Stimulated activated CD4-positive, alpha-beta T cell treated with anti-CD3 and anti-CD28 coated beads, TNF-alpha, amount 100 ng/mL, for 4 hours (primary cell): ENCODE measurements at places on chromosomes 2 and 18.

- DNase-seq, result no peak
Observed at GRCh38 chr2:36783246-36783645, 86.7 kb downstream of the VIT start.

GRCh38 chr2:96389736-96390135 is 54.2 kb downstream of the NCAPH start:
- no peak for DNase-seq

GRCh38 chr2:195768431-195768830 is 111.4 kb downstream of the SLC39A10 start:
- DNase-seq, result no peak

DNA sequence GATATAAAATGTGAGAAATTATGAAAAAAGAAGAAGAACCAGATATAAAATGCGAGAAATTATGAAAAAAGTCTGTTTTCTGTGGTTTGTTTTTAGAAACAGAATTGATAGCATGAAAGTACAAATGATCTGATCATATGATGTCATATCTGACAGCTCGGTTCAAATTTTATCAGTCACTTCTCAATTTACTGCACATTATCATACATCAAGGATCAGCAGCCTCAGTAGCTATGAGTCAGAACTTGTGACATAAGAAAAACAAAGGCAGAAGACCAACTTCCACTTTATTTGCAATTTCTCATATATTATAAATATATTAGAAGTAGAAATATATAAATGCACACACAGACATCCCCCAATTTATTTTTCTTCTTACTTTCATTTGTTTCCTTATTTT is 634.0 kb downstream of the LRP1B start:
- no peak for DNase-seq

DNA sequence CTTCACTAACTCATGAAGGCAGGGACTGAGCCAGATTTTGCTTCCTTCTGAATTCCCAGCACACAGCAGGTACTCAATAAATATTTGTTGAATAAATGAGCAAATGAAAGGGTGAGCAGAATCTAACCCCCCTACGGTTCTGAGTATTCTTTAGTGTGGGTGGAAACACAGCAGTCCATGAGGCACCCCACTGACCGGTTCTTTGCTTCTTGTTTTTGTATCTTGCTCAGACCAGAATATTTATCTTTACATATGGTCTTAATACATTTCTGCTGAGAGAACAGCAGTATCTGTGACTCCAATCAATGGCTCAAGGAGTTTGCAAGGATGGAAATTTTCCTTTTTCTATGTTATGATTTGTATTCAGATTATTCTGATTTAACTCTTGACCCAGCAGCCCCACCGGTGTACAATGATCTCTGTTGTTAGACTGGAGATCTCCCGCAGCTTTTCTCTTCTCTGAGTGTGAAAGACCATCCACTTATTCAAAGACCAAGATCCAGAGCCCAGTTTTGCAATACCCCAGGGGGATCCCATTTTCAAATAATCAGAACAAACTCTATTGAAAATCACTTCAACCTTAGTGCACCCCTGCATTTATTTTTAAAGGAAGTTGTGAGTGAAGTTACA is 506.5 kb upstream of the TNP1 start:
- DNase-seq, result no peak

DNA sequence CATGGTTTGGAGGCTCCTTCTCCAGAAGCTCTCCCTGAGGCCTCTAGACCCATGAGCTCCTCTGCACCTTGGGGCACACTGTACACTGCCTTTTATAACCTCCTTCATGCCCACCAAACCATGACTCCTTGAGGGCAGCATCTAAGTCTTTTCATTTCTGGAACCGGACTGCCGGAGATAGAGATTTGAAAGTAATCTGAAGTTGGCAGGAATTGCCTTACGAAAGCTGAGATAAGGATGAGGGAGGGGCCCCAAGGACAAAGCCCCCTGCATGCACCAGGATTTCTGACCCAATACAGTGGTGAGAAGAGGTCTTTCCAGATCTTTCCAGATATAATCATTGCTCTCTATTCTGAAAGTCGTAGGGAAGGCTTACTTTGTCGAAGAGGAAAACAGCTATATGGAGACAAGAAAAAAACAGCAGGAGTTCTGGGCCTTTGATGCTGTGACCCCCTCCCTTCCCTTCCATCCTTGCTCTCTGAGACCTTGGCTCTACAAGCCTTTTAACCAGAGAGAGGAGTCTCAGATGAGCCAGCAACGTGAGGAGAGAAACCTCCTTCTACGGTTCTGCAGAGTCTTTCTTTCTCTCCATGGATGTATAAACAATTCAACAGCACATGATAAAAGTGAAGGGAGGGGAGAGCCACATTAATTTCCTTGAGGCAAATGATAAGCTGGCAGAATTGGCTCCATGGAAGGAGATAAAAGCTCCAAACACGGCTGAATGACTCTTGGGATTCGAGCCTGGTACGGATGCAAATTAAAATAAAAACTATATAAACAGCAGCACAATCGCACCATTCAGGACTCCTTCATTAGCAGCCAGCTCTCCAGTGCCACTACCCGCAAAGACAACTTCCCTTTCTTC is 88.0 kb upstream of the RTN4 start:
- DNase-seq, result no peak

GRCh38 chr2:57696016-57696415 is 350.6 kb upstream of the VRK2 start:
- DNase-seq, result no peak

- no peak for DNase-seq
Observed at GRCh38 chr2:108396845-108397244, 19.1 kb downstream of the SULT1C4 start.

GRCh38 chr2:111702119-111702803 is 181.7 kb downstream of the ANAPC1 start:
- peak; percentile 35 for DNase-seq

GRCh38 chr2:224407241-224407701 is 5.4 kb upstream of the FAM124B start:
- DNase-seq, result no peak

DNA sequence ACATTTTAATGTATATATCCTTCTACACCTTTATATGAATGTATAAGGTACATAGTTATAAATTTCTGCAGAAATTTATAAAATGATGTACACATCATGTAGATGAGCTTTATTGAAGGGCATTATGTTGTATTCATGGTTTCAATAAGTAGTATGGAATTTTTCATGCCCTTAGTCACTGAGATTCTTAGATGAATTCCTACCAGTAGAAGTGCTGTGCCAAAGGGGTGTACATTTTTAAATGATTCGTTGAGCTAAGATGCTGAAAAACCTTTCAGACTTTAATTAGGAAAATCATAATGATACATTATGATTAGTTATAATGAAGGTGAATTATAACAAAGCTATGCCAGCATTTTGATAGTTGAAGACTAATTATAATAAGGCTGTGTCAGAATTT is 115.2 kb downstream of the ZNF236 start:
- DNase-seq, result no peak

DNA sequence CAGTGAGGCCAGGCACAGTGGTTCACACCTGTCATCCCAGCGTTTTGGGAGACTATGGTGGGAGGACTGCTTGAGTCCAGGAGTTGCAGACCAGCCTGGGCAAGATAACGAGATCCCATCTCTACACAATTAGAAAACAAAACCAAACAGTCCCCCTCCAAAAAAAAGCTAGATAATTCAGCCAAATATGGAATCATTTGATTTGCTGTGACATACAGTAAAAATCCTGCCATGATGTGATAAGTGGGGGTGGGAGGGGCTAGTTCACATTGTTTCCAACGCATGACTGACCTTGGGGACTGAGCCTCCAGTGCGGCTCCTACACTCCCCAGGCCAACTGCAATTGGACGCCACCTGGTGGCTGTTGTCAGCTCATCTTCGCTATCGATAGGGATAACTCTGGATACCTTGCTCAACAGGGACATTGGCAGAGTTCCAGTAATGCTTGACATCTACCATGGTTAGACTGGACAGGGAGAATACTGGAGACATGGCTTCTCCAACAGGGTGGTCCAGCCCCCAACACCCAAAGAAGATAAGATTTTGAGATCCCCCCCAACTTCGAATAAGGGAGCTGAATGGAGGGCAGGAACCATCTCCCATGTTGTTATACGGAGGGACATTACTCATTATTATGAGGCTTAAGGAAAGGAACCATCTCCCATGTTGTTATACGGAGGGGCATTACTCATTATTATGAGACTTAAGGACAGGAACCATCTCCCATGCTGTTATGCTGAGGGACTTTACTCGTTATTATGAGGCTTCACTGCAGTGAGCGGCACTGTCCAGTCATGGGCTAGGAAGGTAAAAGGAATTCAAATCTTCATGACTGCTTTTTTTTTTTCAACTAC is 135.9 kb downstream of the TGIF1 start:
- DNase-seq, result peak; percentile 34

- no peak for DNase-seq
Observed at GRCh38 chr2:176099728-176100546, at the start of gene HOXD12. Gene HOXD12, plus strand, starts transcription at chr2:176099795. Its CDS starts 7 bp downstream, at chr2:176099802.

- DNase-seq, result no peak
Observed at GRCh38 chr2:64230540-64230939, 86.3 kb upstream of the PELI1 start.

DNA sequence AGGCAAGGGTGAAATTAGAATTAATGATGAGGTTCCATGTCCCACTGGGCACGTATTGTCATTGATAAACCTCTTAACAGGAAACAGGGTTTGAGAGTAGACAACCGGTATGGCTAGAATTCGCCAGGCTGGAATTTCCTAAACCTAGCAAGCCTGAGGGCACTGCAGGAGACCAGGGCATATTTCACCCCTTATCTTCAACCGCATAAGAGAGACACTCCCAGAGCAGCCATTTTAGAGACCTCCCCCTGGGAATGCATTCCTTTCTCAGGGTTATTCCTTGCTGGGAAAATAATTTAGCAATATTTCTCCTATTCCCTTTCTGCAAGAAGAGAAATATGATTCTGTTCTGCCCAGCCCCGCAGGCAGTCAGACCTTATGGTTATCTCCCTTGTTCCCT is 334.6 kb upstream of the LYPD1 start:
- DNase-seq, result no peak

- DNase-seq, result no peak
Observed at GRCh38 chr18:23311351-23312121, 141.6 kb upstream of the RIOK3 start.

- no peak for DNase-seq
Observed at GRCh38 chr18:79850731-79851130, 53.0 kb downstream of the KCNG2 start.

- DNase-seq, result no peak
Observed at GRCh38 chr18:37654731-37655369, 89.3 kb upstream of the CELF4 start.
